ENCODE measurements at places on chromosomes 5 and 9.

DNA sequence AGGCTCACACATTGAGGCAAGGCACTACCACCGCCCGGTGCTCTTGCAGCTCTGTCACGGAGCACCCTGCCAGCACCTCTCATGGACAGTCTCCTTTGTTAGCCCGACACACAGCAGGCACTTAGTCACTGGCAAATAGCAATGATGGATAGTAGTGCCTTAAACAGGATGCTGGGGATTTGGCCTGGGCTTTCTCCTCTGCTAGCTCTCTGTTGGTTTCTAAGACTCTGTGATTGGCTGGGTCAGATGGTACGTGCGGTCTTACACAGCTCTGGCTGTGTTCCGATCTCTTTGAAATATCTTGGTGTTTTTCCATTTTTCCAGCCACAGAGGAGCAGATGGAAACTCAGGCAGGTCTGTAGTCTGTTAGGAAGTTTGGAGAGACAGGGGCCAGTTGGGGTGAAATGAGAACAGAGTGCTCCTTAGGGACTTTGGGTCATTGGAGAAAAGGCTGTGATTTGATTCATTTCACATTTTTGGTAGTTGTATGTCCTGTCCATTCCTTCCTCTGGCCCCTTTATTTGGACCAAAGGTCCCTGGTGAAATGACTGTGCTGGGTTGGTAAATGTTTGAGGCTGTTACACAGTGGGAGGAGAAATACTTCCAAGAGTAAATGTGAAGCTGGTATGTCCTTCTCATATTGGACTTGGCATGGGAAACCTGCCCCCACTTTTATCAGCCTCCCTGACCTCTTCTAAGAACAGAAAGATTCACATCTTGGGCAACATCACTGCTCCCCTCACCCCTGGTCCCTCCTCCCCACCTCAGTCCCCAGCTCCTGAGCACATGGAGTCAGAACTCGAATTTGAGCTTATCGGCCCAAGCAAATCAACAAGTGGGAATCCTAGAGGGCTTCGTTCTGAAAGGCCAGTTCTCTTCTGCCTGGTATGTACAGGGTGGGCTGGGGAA, 3.4 kb downstream of the SMIM3 start:
- DNase-seq = no peak

- no peak for DNase-seq
Observed at GRCh38 chr5:154826-155225, 36.5 kb upstream of the LRRC14B start.

DNA sequence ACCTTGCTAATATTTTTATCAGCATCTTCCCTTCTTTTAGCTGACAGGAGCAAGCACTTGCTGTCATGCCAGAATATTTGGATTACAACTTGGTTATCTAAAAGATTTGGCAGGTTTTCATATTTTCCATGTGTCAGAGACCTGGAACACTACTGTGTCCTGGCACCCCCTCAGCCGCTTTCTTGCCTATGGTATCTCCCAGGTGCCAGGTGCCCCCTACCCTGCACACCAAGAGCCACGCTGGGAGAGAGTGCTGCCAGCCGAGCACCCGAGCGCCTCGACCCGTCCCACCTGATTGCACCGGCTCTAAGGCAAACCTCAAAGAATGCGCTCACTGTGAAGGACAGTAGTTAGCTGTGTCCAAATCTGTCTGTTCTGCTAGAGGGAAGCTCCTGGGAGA, 84.8 kb downstream of the GTF3C4 start:
- no peak for DNase-seq

DNA sequence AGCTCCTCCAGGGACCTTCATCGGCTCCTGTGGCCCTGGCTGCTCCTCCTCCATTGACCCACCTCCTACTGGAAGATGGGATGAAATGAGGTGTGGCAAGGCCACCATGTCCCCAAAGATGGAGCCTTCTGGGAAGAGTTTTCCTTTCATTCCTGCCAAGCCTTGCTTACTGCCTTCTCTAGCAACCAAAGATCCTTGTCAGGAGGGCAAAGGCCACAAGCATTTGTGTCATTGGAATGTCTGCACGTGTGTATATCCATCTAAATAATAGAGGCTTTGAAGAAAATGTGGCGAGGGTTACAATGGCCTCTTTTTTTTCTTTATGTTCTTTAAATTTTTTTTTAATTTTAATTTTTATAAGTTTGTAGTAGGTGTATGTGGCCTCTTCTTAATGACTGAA, 313.6 kb downstream of the ARHGEF28 start:
- DNase-seq = no peak

- no peak for DNase-seq
Observed at GRCh38 chr9:129598089-129598596, 22.8 kb downstream of the C9orf50 start.

GRCh38 chr9:127520941-127521918, 69.9 kb downstream of the LRSAM1 start:
- DNase-seq = no peak

DNA sequence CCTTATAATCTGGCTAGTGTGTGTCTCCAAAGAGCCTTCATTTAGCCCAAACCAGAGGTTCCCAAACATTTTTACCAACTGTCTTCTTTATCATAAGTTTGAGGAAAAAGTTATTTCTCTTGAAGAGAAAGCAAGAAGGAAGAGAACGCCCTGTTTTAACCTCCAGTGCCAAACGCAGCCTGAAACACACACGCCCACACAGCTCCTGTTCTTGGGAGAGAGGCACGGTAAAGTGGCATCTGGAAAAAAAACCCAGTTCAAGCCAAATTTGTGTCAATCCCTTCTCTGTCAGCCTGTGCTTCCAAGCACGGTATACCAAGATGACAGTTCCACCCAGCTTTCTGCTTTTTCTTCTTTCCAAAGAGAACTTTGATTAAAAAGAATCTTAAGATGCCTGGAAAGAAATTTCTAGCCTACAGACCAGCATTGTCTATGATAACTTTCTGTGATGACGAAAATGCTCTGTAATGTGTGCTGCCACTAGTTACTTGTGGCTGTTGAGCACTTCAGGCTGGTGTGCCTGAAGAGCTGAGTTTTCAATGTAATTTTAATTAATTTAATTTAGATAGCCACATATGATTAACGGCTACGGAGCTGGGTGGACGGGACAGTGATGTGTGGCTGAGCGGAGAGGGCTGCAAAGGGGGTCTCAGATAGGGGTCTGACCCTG, 62.3 kb downstream of the ACER2 start:
- peak; percentile 10 for DNase-seq

- peak; percentile 84 for DNase-seq
Observed at GRCh38 chr5:115816226-115817081, at the start of gene CDO1. Gene CDO1 (minus strand): TSS chr5:115816659. CDS start chr5:115816397, 262 bp downstream.

GRCh38 chr5:54670281-54670680, 152.7 kb downstream of the SNX18 start:
- DNase-seq = no peak

- peak; percentile 80 for DNase-seq
Observed at GRCh38 chr9:89000973-89001916, 10.0 kb downstream of the S1PR3 start.

- no peak for DNase-seq
Observed at GRCh38 chr9:109799141-109799540, 19.1 kb downstream of the PALM2AKAP2 start.

- DNase-seq = no peak
Observed at GRCh38 chr5:135671052-135671705, 92.4 kb upstream of the CXCL14 start.

GRCh38 chr5:176944268-176944667, 45.1 kb upstream of the HK3 start:
- no peak for DNase-seq

DNA sequence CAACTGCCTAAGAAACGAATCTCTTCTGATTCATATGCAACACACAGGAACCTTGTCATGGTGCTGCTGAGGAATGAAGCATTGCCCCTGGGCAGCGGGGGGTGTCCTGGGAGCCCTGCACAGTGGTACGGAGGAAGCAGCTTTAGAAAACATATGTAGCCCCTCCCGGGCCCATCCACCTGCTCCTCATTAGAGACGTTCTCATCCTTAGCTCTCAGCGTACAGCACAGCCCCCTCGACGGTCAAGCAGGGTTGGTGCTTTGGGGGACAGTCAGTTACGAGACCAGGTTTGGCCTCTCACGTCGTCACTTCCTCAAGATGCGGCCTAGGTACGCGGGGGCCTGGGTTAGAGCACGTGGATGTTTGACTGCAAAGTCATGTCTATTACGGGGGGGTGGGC, 28.4 kb upstream of the LAMC3 start:
- no peak for DNase-seq

GRCh38 chr5:126613941-126614592, 13.3 kb downstream of the PHAX start:
- DNase-seq = no peak

DNA sequence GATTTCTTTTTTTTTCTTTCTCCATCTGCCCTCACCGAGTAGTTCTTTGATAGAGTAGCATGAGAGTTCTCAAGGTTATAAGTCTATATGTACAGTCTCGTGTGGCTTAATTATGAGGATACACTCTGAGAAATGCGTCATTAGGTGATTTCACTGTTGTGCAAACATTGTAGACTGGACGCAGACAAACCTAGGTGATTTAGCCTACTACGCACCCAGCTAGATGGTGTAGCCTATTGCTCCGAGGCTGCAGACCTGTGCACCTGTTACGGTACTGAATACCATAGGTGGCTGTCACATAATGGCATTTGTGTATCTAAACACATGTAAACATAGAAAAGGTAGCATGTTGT, 26.9 kb upstream of the CORO2A start:
- no peak for DNase-seq

- DNase-seq = no peak
Observed at GRCh38 chr5:133260715-133261114, 208.9 kb downstream of the HSPA4 start.

GRCh38 chr5:135097390-135097789, 63.4 kb upstream of the PITX1 start:
- no peak for DNase-seq

GRCh38 chr9:30661925-30662324, 1722.5 kb upstream of the ACO1 start:
- no peak for DNase-seq

- DNase-seq = no peak
Observed at GRCh38 chr5:172131690-172132089, 56.3 kb downstream of the STK10 start.

DNA sequence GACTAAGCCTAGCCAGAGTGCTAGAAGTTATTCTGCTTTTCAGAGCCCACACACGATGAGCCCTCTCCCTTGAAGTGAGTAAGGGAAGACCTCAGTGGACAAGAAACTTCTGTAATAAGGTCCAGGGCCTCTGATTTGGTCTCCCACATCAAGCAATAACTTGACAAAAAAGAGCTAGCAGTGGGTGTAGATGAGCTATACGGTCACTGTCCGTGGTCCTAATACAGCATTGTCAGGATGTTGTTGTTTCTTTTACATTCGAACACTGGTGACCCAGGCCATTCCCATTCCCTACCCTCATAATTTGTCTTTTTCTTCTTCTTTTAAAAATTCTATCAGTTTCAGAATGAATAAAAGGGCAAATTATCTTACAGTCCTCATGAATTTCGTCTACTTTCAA, 5.2 kb downstream of the PCSK1 start:
- no peak for DNase-seq

GRCh38 chr9:87099407-87099806, 152.1 kb upstream of the GAS1 start:
- no peak for DNase-seq

GRCh38 chr5:77444356-77444755, 47.8 kb downstream of the WDR41 start:
- no peak for DNase-seq

GRCh38 chr9:120438836-120439546, 141.0 kb downstream of the CDK5RAP2 start:
- DNase-seq = no peak

- DNase-seq = no peak
Observed at GRCh38 chr9:76629205-76629990, 134.8 kb upstream of the PCA3 start.

DNA sequence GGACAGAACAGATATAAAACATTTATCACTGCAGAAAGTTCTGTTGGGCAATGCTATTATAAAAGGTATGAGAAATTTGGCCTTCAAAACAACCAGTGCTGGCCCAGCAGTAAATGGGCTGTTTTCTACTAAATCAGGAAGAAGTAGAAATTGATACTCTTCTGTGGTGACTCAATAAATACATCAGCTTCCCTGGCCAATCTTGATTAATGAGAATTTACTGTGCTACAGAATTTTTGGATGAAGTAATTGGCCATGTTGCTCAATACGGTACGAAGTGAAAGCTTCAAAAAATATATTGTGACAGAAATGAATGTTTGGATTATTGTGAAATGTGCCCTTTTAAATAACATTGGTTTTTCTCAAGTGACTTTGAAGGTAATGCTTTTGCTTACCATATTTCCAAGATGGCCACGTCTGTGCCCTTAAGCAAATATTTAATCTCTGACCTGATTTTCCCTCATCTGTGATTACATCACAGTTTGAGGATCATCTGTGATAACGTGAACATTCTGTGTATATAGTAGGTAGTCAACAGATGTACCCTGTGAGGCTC, 4.2 kb downstream of the DNAJA1 start:
- DNase-seq = no peak

- no peak for DNase-seq
Observed at GRCh38 chr5:84374568-84374967, 10.1 kb downstream of the EDIL3 start.

GRCh38 chr5:80884086-80884813, 75.9 kb upstream of the RASGRF2 start:
- DNase-seq = no peak

- DNase-seq = peak; percentile 18
Observed at GRCh38 chr5:141326088-141326854, 4.0 kb upstream of the PCDHGA1 start.

DNA sequence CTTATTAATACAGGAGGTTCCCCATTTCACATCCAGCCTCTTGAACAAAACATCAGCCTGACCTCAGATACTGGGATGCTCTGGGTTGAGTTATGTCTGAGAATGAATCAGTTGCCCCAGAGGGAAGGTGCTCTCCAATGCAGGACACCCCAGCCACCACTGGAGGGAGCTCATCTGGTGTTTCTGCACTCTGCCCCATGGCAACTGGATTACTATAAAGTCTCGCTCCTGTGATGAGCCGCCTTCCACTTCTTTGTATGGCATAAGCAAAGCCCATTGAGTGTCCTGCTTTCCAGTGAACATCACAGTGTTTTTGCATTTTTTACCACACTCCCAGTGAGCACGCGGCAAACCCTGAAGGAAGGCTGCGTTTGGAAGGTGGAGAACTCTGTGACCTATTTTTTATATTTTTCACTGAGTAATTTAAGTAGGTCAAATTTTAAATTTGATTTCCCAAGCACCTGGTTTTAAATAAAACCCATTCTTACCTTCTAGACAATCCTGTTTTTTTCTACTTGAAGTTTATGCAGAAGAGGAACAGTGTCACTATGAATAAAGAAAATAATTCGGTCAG, 176.9 kb upstream of the WWC1 start:
- DNase-seq = no peak

DNA sequence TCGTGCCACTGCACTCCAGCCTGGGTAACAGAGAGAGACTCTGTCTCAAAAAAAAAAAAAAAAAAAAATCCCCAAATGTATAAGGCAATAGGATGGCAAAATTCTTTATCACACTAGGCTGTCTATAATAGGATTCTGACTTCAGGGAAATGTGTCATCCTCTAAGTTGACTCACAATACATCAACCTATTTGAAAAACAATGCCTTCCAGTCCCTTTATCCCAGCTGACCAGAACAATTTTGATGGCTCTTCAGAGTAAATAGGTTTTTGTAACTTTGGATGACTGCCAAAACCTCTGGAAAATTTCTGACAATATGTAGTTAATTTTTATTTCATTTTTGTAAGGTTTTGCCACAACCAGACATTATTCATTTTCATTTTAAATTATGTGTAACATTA, 184.1 kb downstream of the CCDC192 start:
- DNase-seq = no peak
